IPS-NIHi11 (cell line): ENCODE measurements at places on chromosomes 2 and 18.

DNA sequence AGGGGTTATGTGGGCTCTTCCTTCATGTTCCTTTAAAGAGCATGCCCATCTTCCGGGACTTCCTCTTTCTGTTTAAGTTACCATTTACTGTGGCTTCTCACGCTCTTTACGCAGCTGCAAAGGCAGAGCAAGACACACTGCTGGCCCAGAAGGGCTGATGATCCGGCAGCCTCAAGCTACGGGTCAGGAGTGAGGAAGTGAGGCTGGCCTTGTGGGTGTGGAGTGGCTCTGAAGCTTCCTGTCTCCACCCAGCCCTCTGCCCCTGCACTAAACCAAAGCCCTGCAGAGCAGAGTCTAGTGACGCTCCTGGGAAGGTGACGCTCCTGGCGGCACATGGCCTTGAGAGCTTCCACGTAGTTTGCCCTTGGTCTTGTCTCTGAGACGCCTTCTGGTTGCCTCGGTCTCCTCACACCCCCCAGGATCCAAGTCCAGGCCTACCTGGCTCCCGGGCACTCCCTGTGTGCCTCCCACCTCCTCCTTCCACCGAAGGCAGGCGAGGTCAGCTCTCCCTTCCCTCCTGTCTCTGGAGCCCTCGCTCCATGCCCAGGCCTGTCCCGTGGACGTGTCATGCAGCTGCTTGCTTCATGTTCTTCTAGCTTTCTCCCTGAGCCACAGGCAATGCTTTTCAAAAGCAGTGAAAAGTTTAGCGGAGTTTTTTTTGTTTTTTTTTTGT is 50.3 kb downstream of the ARL4C start:
- no peak for DNase-seq

- DNase-seq = no peak
Measured at GRCh38 chr18:71433373-71433772, 1110.8 kb downstream of the CBLN2 start.

DNA sequence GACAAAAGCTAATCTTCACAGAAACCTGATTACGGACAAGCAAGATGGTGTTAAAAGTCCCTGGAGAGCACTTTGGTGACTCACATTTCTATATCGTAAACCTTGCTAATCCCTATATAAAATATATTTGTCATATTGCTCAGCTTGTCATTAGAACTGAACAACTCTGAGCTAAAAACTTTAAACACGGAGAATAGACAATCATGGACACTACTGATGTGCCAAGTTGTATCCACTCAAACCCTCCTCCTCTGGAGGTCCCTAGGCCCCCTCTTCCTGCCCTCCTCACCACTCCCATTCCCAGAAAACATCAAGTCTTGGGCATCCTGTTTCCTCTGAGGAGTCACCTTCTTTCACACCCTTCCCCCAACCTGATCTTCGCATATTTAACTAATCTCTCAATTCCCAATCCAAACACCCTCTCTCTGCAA is 138.7 kb upstream of the PID1 start:
- DNase-seq = no peak

GRCh38 chr2:17380003-17380402 is 138.2 kb downstream of the RAD51AP2 start:
- DNase-seq = no peak

DNA sequence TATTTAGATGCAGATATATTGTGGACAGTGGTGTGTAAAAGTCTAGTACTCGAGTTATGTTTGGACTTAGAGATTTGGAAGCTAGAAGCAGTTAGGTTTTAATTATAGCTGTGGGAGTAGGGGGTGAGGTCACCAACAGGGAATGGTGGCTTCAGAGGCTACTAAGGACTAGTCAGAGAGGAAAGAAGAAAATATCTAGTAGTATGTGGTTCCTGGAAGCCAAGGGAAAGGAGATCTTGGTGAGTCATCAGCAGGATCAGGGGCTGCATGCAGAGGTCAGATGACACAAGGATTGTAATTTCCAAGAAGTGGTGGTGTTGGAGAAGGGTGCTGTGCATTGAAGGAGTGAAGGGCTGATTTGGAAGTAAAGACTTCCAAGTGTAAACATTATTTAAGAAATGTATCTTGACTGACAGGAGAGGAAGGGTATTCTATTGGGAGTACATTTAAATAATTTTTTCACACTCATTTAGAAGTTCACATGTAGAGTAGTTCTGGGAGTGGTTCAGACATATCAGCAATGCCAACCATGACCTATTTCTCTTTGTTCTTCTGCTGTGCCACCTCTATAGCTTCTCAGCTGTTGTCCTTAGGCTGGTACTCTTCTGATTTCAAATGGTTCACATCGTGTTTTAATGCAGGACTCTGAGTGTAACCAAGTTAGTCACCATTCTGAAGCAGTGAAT is 59.1 kb downstream of the ACSL3 start:
- no peak for DNase-seq

- no peak for DNase-seq
Measured at GRCh38 chr18:73577365-73577764, 570.3 kb downstream of the FBXO15 start.
